ENCODE measurements at places on chromosomes 13 and 19. TPM values are rescaled to one million over a fixed set of nuclear protein-coding genes. Genes with fewer than 3 reads are reported as not detected.

PNMA8C gene
- 0.13 TPM for total RNA-seq

LENG9 gene
- 5.4 TPM for total RNA-seq

GRK1 gene
- not detected for total RNA-seq

FCER2 gene
- total RNA-seq: not detected

KANK3 gene
- 36.0 TPM for total RNA-seq

KLHL1 gene
- total RNA-seq: not detected

NUP62 gene
- 44.3 TPM for total RNA-seq

RAB11B gene
- total RNA-seq: 27.8 TPM

ZNF729 gene
- not detected for total RNA-seq

GPC5 gene
- 0.13 TPM for total RNA-seq

CRYL1 gene
- total RNA-seq: 48.2 TPM

DPP9 gene
- 106 TPM for total RNA-seq
